Foreskin melanocyte (primary cell): ENCODE measurements at places on chromosomes 12 and 14.
A peak's percentile ranks its signal among the peaks of the same experiment; 100 is the strongest.

DNA sequence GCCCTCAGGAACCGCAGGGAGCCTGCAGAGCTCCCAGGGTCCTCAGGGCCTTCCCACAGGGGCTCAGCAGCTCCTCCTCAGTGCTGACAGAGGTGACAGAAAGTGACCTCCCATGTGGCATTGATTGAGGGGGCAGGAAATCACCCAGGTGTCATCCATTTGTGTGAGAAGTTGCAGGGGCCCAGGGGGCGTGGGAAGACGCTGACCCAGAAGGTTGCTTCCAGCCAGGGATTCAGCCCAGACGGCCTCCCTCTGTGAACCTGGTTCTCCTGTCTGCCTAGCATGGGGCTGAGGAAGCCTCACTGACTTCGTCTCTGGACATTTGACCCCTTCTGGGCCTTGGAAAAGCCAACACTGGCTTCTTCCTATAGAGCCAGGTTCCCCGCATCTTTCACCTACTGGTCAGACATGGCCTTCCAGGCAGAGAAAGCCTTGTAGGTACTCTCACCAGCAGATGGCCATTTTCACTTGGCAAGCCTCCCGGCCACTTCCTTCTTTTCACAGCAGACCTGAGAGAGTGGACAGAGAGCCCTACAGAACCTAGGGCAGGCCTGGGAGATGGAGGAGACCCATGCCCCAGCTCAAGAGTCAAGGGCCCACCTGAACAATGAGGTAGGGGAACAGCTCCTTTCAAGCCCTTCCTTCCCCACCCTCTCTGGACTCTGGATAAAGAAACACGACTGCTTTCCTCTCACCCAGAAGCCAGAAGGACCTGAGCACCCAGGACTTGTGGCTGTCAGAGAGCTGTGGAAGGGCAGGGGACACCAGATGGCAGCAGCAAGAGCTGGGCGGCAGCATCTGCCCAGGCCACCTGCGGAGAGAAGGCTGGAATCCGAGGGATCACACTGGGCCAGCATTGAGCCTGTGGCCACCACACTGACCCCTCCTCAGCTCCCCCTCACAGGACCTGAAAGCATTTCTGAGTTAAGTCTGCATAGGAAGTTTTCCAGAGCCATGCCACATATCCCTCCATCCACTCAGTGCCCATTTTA is 377.8 kb downstream of the DPF3 start:
- no peak for DNase-seq

DNA sequence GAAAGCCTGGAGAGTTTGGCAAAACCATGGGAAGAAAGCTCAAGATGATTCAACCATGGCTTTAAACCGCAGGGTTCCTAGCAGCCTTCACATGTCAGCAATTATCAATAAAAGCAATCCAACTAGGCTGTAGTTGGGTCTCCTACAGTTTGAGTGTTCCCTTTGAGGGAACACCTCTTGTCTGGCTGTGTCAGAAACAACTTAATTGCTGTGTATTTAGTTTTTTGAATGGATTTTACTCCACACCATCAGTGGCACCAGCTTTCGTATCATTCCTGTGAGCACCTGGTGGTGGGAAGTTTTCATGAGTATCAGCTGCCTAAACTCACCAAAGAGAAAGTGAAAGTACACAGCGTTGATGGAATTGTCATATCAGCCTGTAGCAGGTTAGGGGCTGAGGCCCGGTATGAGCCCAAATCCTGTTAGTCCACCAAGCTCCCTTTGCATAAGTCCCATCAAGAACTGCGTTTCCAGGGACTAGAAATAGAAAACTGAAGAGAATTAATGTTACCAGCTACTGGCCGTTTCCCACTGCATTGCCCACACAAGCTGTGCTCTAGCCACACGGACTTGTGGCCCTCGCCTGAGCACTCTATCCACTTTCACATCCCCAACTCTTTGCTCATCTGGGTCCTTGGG is 10.9 kb upstream of the IL26 start:
- no peak for DNase-seq

GRCh38 chr12:49020441-49020840 is 1.9 kb upstream of the PRKAG1 start:
- no peak for DNase-seq

DNA sequence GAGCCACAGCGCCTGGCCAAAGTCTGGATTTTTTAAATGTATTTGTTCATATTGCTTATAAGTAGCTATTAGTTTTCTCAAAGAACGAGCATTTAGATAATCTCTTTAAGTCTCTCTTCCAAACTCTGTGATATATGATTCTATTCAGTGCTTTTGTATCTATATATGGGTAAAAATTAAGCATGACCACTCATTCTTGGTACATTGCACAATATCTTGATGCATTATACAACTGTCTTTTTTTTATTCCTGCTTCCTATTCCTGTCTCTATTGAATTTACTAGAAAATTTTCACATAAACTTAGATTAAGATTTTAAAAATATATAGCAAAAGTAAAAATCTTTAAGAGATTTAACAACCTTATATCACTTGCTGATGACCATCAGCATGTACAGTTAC is 29.1 kb downstream of the SOCS2 start:
- DNase-seq: no peak

GRCh38 chr12:128587918-128588317 is 235.8 kb downstream of the SLC15A4 start:
- no peak for DNase-seq

- DNase-seq: no peak
These were observed 4.4 kb downstream of the CARMIL3 start for GRCh38 chr14:24055971-24056799.

DNA sequence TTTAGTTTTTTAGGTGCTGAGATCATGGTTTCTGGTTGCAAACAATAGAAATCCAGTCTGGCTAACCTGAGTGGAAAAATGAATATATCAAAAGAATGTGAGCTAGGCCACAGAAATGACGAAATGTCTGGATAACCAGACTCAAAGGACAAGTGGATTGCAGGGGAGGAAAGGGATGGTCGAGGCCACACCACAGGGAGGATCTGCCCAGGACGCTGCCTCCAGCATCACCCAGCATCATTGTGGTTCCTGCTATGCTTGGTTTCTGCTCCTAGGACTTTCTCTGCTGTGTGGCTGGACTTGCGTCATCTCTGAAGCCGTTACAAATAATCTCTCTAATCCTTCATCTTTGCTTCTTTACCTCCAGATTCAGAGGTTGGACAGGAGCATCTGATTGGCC is 80.4 kb downstream of the TTC8 start:
- DNase-seq: no peak

DNA sequence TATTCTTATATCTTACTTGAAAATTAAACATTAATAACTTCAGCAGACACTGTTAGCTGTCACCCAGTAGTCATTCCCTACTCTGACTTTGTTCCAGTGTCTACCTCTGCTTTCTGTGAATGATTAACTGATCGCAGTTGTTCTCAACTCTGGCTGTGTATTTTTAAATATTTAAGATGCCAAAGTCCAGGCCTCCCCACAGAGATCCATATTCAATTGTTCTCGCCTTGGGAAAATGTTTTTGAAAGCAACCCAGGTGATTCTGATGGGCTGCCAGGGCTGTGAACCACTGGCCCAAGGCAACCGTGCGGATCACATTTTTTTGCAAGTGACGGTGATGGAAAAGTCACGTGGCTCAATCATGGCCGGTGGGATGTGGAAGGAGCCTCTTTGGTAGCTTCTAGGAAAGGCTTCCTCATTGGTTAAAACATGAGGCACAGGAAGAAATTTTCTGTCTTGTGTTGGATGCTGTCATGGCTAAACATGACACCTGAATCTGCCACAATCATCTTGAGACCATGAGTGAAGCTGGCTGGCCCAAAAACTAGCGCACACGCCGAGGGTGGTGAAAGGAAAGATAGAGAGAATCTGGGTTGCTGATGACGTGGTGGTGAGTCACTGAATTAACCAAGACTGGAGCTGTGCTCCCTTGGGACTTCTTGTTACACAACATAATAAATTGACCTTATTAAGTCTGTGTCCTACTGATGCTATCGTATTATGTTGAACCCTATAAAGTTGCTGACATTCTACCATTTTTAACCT is 37.2 kb downstream of the RDH12 start:
- peak; percentile 29 for DNase-seq

DNA sequence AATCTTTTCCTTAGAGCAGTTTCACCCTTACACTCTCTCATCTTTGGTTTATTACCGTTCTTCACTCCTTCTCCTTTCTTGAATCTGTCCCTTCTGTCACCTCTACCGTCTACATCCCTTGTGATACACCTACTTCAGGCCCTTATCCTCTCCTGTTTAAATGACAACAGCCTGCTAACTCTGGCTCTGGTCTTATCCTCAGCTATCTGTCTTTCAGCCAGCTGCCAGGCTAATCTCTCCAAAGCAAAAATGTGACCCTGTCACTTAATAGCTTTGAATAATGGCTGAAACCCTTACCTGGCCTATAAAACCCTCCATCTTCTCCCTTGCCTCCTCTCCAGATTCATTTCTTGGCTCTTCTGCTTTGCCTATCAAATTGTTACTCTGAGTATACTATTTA is 32.3 kb downstream of the BEST3 start:
- DNase-seq: no peak

DNA sequence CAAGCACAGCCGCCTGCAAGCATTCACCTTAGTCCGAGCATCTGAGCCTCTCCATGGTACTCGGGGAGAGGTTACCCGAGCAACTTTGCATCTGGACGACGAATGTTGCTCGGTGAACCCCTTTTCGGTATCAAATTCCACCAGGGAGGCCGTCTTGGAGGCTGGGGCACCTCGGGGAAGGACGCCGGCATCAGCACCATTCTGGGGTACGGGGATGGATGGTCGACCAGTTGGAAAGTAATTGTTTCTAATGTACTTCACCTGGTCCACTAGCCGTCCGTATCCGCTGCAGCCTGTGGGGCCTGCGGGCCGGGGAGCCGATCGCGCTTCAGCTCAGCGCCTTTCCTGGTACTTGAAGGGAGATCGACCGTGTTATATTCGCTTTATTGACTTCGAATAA is 161.7 kb upstream of the RTL1 start:
- DNase-seq: no peak

DNA sequence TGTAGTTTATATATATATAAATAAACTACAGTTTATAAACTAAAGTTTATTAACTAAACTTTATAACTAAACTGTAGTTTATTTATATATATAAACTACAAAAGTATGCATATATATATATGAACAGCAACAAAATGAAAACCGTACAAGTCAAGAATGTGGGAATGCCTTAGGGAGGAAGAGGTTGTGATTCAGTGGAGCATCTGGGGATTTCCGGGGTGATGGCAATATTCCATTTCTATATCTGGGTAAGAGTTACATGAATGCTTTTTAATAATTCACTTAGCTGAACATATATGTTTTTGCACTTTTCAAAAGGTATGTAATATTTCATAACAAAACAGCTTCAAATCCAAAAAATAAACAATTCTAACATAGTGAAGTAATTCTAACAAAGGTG is 30.1 kb upstream of the CAND1 start:
- no peak for DNase-seq

- no peak for DNase-seq
These were observed 275.0 kb upstream of the G2E3 start for GRCh38 chr14:30283822-30284446.

DNA sequence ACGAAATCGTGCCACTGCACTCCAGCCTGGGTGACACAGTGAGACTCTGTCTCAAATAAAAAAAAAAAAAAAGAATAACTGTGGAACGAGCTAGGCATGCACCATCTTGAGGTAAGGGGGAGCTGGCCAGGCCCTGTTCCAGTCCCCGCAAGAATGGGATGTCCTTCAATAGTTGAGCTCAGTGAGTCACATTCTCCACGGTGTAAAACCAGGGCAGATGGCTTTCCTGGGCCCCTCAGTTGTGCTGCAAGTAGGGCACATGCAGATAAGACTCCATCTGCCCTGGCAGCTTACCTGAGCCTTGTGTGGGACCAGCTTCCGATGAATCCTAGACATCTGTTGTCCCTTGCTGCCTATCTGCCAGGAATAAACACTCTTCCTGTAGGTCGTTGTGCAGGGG is 312.1 kb downstream of the VRK1 start:
- no peak for DNase-seq

DNA sequence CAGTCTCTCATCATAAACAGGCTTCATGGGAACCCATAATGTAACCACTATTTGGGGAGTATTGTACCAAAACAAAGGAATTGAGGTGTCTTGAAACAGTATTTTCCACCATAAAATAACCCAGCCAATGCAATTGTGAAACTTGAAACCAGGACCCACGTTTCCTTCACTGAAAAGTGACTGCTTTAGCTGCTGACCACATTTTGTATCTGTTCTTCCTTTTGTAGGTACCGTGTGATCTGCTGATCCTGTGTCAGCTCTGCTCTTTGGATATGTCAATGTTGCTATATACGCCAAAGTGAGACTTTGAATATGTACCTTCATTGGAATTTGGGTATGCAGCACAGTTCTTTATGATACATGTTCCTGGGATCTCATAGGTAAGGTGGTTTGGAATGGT is 95.1 kb upstream of the CNTN1 start:
- DNase-seq: no peak

DNA sequence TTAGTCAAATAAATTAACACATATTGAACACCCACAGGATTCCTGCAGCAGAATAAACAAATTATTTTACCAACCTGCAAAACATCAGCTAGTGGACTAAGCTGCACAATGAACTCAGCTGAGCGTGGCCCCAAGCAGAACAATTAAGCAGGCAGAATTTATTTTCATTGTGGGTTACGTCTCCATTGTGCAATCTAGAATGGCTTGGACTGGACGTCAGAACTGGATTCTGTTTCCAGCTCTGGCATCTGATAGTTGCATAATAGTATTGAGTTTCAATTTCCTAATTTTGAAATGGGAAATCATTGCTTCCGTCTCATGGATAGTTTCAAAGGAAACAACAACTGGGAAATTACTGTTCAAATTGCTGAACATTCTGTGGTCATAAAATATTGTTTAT is 35.5 kb upstream of the RERG start:
- DNase-seq: no peak

- no peak for DNase-seq
These were observed 133.8 kb downstream of the TTC6 start for GRCh38 chr14:37729218-37729617.

GRCh38 chr14:50212726-50213125 is 18.7 kb downstream of the SOS2 start:
- DNase-seq: no peak

- DNase-seq: no peak
These were observed 11.3 kb downstream of the ATP2B1 start for GRCh38 chr12:89697296-89697695.

- no peak for DNase-seq
These were observed 1035.7 kb downstream of the BCL11B start for GRCh38 chr14:98236314-98236713.

DNA sequence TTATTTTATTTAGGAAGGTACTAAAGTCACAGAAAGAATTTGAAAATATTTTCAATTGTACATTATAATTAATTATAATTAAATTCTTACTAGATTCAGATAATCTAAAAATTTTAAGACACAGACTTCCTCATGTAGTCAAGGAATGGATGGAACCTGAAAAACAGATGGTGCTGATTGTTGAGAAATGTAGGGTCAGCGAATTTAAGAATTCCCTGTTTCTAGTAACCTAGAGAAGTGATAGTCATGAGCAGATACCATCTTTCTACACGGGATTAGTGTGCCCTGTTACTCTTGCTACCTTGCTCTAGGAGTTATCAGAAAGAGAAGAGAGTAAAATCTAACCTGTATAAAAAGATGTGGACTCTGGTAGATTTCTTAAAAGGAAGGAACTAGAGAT is 37.5 kb upstream of the PTHLH start:
- DNase-seq: no peak
